ENCODE measurements at places on chromosomes 12 and 14.
A peak's percentile ranks its signal among the peaks of the same experiment; 100 is the strongest.

DNA sequence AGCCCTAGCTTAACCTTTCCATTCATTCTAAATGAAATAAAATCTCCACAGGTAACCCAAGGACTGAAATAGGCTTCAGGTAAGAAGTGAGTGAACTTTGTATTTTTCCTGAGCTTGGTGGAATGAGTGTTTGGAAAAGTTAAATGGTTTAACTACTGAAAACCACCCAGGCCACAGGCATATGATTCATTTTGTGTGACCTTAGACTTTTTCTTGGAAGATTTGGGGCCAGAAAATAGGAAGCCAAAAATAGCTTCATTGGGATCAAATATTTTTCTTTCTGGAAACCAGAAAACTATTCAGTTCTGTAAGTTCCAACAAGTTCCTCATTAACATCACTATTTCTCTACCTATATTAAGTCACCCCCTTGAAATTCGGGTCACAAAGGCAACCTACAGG, 212.6 kb downstream of the PCNX1 start:
- DNase-seq: peak; percentile 68

GRCh38 chr14:69540654-69541335, 33.9 kb downstream of the CCDC177 start:
- DNase-seq: no peak

DNA sequence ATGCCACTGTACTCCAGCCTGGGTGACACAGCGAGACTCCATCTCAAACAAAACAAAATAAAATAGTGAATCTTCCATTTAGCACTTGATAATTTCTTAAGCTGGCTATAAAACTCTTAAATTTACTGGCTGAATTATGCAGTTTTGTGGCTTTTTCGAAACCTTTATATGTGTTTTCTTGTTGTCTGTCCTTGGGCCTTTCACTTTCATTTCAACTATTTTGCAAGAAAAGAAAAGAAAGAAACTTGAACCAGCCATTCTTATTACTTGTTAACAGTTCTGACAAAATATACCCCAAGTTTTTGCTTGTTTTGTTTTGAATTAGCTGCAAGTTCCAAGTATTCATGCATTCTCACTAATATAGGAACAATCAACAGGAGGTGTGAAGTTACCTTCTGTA, 42.8 kb downstream of the PRICKLE1 start:
- DNase-seq: no peak

- no peak for DNase-seq
Measured at GRCh38 chr14:91405724-91406435, 11.7 kb downstream of the CCDC88C start.

GRCh38 chr12:123278101-123278627, 6.5 kb upstream of the CDK2AP1 start:
- no peak for DNase-seq

- no peak for DNase-seq
Measured at GRCh38 chr12:20801035-20801434, 9.5 kb upstream of the SLCO1B3 start.

DNA sequence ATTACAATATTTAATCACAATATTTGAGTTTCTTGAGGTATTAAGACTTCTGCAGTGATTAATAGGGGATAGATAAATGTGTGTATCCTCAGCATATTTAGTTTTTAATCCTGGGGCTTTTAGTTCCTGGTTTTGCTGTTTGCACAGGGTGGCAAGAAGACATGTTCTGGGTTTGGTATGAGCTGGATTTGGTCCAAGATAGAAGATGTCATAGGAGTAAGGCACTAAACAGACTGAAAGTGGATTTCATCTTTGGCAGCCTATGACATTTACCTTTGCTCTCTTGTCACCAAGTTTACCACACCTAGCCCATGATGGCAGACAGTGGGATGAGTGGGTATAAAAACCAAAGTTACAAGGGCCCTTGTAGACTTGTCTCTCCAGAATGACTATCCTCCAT, 168.2 kb downstream of the LRRK2 start:
- no peak for DNase-seq

DNA sequence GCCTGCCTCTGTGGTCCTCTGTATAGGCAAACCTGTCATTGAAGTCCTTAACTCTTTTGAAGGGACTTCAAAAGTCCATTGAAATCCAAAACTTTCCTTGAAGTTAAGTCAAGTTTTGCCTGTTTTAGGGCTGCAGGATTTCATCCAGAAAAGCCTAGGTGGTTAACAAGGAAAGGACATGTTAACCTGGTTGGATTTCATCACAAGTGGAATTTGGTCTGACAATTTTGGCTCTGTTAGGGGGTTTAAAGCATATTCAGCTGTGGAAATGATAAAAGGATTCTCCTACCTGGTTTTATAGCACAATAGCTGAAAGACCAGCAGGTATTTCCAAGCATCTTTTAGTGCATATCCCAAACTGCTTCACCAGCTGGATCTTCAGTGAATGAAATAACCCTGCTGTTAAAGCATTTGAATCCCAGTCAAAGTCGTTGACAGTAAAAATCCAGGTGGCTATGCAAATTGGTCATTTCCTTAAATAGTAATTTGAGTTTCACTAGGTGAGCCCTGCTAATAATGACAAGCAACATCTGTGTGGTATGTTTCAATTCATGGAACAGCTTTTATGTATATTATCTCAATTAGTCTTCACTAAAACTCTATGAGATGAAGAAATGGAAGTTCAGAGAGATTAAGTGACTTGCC, 400.5 kb downstream of the ETNK1 start:
- no peak for DNase-seq

DNA sequence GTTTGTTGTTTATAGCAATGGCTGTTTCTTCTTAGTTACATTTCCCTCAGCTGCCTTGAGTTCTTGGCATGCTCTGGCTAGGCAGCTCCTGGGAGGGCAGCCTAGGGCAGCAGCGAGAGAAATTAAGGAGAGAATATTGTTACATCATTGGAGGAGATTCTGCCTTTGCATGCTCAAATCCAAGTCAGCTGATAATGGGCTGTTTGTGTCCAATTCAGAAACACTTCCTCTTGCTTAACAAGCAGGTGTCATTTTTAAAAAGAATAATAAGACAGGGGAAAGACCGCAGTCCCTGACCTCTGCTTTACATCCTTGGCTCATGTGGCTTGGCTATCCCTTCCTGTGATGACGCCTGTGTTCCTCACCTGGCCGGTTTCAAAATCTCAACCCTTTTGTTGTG, 76.9 kb downstream of the ESR2 start:
- DNase-seq: no peak

DNA sequence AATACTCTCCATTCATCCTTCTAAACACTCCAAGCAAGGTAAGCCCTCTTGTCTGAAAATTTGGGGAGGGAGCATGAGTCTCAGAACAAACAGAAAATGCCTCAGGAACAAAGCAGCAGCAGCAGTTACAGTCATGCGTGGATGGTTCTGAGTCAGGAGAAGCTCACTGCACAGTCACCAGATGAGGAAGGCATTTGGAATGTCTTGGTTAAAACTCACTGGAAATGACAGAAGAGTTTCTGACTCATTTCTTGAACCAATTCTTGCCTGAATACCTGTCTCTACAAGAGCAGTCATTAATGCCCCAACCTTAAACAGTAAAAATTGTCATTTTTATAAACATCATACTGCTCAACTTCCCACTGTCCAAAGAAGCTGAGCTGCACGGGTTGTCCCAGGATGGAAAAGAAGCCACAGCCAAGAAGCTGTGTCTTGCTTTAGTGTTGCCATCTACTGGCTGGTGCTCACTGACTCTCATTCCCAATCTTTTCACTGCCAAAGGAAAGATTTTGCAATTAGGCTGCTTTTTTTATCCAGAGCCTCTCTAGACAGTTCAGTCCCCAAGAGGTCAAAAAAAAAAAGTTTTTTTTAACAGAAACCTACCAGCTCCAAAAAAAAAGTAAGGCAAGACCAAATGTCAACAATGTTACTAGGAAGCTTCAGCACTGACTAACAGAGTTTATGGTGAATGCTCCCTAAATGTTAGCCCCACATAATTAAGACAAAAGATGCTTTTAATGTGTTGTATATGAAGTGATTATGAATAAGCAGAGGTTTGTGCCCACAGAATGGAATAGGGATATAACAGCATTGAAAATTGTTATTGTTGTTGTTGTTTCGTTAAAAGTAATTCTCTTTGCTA, 40.4 kb downstream of the KICS2 start:
- peak; percentile 98 for DNase-seq

DNA sequence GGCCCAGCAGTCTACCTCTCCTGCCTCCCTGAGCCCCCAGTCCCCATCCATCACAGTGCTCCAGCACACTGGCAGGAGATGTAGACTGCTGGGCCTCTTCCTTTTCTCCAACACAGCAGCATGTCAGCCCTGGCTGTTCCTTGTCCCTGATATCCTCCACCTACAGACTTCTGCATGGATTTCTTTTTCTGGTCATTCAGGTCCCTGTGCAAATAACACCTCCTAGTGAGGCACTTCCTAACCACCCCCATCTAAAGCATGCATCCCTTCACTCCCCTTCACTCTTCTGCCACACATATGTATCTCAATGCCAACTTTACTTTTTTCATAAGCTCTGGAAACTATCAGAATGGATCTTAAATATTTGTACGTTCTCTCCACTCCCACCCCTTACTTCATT, 81.5 kb downstream of the SLC24A4 start:
- DNase-seq: no peak

GRCh38 chr14:79487632-79488031, 723.7 kb downstream of the DIO2 start:
- DNase-seq: no peak

GRCh38 chr14:103552011-103552845, 10.2 kb downstream of the BAG5 start:
- DNase-seq: peak; percentile 80

GRCh38 chr12:71694099-71694820, 8.4 kb downstream of the TMEM19 start:
- no peak for DNase-seq

GRCh38 chr12:68491204-68491960, 119.3 kb upstream of the RAP1B start:
- DNase-seq: no peak

DNA sequence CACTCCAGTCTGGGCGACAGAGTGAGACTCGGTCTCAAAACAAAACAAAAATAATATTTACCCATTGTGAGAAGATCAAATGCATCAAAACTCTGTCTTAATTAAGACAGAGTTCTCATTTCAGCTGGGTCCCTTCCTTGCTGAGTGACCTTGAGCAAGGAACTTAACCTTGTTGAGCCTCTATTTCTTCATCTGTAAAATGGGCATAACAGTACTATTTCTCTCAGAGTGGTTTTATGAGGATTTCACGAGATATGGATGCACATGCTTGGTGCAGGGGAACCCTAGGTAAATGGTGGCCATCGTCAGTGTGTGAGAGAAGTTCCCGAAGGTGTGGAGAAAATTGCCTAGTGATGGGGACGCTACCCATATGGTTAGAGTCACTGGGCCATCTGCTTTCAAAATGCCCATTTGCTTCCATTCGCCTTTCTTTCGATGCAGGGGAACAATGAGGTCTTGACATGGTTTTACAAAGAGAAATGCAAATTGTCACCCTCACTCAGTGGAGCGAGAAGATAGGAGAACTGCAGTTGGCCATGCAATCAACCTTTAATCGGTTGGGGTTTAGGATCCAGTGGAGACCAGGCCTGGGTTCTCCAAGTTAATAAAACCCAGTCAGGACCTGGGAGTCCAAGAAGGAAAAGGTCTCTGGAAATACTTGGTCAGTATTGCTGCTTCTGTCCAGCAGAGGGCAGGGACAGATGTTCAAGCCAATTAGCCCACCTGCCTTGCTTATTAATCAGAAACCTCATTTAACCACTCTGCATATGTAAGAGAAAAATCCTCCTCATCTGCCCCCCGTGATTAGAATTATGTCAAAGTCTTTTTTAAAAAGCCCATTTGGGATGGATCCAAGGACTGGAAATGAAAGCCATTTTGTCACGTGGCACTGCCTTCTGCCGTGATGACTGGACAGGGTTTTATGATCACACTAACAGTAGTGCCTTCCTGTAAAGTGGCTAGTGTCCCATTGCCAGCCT, 37.2 kb downstream of the CFAP251 start:
- DNase-seq: peak; percentile 42

- DNase-seq: peak; percentile 52
Measured at GRCh38 chr12:72234886-72235285, 37.3 kb upstream of the TRHDE start.

GRCh38 chr14:93994919-93995682, 2.0 kb upstream of the CCDC197 start:
- peak; percentile 69 for DNase-seq

Data from EH (cell line).